NCI-H82 (cell line): ENCODE measurements at places on chromosomes 4 and X.

DNA sequence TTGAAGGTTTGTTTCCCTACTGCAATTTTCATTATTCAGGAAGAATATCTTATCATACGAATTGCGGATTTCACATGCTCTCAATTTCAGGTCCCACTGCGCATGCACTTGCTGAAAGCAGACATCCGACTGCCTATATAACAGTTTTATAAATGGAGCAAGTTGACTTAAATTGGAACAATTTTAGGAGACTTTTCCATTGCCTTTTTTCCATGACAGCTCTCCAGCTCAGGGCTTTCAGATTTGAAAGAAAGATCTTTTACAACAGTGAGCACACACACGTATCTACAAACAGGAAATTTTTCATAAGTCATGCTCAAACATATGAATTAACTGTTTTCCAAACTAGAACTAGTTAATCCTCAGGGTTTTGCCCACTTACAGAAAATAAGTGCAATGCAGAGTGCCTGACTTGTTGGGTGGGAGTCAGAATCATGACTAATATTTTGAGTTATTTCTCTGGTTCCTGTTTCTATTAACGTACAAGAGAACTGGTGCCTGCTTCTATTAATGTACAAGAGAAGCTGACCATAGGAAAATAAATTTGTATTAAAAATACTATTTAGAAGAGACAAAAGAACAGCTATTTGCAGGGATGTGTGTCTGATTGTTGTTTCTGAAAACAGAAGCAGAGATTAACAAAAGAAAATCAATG is 137.9 kb downstream of the GPC3 start:
- DNase-seq: no peak

DNA sequence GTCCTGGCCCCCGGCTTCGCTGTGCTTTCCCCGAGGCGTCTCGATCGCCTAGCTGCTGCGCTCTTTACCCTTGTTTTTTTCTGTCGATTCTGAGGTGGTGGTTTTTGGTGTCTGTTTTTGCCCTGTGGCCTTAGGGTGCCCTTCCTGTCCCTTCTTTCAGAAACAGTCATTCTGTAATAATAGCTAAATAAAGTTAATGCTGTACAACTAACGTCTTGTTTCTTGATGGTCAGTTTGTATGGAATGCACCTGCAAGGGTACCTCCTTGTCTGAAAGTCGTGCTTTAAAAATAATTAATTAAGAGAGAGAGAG is 686 bp downstream of the FIP1L1 start:
- DNase-seq: no peak

DNA sequence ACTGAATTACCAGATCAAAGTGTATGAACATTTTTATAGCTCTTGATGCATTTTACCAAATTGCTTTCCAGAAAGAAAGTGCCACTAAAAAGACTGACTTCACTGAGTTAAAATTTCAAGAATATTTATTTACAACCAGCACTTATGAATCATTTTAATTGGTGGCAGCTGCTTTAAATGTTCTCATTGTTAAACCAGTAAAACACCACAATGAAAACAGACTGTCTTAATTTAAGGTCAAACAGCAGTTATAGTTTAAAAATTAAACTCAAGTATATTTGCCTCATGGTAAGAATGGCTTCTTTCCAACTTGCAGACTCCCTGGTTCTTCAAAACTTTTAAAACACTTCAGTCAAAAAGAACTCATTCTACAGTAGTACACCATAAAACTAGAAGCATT is 36.9 kb downstream of the AMMECR1 start:
- no peak for DNase-seq

DNA sequence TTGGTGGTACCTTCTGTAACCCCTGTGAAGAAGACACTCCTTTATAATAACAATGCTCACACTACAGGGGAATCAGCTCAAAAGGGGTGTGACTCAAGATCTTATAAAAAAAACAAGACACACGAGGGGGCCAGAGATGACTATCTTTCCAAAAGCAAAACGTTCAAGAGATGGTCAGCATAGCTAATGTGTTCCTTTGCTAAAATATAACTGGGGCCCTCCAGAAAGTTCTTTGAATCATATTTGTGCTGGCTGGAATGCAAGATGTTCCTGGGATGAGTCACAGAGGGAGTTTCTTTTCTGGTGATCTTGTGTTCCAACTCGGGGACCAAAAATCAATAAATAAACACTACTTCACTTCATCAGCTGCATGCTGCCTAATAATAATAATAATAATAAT is 46.5 kb downstream of the RAI2 start:
- no peak for DNase-seq

DNA sequence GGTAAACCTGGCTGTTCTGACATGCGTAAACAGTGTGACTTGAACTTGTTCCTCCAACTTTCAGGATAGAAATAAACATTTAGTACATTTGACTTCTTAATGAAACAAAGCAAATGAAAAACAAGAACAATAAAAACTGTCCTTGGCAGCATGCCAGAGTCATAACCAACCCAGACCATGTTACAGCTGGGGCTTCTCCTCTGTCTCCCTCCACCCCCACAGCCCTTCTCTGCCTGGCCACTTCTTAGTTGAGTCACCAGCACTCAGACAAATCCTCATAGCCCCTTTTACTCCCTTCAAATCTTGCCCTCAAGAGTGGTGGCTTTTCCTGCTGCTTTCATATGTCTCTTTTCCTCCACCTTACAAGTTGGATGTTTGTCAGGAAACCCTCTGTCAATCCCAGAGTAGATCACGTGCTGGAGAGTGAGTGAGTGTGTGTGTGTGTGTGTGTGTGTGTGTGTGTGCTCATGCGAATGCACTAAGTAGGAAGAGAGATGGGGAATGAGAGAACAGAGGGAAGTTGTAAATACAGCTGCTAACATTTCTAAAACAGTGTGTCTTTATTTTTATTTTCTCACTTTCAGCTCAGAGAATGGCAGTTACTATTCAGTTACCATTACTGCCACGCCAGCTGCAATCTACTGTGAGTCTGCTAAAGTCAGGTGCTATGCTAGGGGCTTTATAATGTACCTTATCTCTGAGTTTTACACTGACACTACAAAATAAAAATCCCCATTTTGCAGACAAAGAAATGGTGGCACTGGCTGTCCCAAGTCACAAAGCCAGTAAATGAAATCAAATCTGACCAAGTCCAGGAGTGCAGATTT is 15.0 kb downstream of the SCARB2 start:
- peak; percentile 87 for DNase-seq

GRCh38 chr4:1802720-1803522 is 9.8 kb downstream of the FGFR3 start:
- no peak for DNase-seq

DNA sequence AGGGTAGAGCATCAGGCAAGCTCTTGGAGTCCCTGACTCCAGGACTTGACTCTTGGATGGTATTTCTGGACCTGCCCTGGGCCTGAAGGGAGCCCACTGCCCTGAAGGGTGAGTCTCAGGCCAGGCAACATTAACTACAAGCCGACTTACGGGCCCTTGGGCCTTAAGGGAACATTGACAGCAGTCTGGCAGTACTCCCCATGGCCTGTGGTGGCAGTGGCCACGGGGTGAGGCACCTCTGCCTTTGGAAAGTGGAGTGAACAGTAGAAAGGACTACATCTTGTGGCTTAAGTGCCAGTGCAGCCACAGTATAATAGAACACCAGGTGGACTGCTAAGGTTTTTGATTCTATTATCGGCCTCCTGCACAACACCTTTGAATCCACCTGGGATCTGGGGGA is 36.3 kb downstream of the SH3BGRL start:
- no peak for DNase-seq

- peak; percentile 84 for DNase-seq
These were observed 129.7 kb downstream of the PLS3 start for GRCh38 chrX:115690511-115691216.

DNA sequence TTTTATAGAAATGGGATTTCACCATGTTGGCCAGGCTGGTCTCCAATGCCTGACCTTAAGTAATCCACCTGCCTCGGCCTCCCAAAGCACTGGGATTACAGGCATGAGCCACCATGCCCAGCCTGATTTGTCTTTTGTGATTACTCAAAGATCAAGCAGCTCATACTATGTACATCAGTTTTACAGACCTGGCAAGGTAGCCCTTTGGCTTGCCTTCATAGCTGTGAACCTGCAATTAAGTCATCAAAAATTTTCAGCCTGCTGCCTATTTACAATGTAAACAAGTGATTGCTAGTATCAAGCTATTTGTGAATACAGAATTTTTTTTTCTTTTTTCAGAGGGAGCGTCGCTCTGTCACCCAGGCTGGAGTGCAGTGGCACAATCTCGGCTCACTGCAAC is 46.2 kb downstream of the GSX2 start:
- no peak for DNase-seq

DNA sequence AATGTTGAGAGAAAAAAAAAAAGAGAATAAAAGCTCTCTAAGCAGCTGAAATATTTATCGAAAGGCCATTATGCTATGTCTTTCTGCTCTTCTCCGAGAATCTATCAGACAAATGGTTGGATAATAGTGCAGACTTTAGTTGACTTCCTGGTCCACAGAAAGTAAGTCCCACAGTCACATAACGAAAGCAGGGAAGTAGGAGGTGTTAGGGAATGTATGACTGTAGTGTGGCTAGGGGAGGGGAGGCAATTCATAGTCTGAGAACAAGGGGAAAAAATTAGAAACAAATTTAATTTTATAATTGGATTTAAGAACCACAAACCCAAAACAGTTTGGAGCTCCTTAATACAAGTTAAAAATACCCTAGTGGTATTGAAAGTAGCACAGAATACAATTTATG is 79.7 kb upstream of the VEGFC start:
- no peak for DNase-seq

GRCh38 chr4:144656850-144657249 is 10.9 kb downstream of the HHIP start:
- DNase-seq: no peak

GRCh38 chr4:6011686-6012085 is 6.5 kb downstream of the C4orf50 start:
- DNase-seq: no peak

DNA sequence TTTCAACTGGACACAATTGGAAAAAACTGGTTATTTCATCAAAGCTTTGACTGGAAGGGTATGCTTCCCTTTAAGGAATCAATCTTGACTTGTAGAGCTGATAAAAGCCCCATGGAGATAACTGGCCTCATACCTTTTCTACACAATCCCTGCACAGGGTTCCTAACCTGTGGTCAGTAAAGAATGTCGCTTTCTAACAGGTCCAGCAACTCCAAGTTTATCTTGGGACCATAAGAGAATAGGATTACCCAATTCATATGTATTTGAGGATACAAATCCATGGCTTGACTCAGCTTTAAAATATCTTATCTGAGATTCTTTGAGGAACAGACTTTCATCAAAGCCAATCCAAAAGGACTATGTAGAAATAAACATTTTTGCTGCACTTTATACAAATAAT is 1399.8 kb upstream of the PABPC4L start:
- no peak for DNase-seq

DNA sequence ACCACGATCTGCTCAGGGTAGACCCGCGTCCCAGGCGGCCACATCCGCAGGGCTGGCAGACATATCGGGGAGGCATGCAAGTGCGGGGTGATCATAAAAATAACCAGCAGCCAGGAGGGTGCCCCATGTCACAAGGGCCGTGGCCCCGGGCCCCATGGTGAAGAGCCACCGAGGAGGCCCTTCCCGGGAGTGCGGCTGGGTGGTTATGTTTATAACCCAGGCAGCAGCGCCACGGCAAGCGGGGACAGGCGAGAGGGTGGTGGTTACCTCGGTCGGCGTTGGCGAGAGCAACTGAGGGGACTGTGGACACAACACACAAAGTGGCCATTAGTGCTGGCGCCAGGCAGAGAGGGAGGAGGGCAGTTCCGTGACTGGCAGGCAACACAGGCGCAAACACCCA is 92.7 kb upstream of the AFAP1 start:
- no peak for DNase-seq

DNA sequence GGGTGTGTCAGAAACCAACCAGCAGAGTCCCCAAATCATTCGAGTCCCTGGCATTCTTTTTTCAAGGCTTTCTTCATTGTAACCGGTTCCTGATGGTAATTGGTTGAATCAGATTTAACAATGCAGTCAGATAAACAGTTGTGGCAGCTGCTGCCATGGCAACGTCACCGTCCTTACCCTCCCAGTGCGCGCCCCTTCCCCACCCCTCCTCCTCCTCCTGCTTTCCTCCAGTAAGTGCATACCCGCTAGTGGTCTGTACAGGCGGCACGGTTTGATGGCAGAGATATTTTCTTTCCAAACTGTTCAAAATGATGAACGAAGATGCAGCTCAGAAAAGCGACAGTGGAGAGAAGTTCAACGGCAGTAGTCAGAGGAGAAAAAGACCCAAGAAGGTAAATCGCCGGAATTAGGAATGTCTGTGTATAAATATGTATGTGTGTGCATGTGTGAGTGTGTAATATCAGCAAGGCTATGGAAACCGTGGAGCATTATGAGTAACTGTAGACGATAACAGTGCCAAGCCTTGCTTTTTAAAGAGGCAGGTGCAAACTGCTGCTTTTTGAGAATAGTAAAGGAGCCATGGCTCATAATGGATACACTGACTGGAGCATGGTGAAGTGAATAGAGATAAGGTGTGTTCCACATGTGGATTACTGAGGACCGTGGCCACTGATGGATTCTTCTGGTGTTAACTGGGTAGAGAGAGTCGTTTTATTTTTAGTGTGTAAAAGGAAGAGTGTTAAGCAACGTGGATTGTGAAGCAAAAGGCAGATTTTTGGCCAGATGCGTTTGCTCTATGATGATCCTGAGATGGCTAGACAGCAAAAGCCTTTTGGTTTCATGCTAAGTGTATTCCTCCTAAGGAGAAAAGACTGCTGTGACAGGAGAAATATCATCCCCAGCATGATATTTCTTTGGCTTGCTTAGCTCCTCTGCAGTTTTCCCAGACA is at the start of gene ANK2:
Gene ANK2, plus strand, starts transcription at position 233 of the 950 bp plus-strand sequence. Its CDS starts 76 bp downstream, at position 309.
- peak; percentile 90 for DNase-seq

- DNase-seq: peak; percentile 25
These were observed 441.1 kb downstream of the KCNIP4 start for GRCh38 chr4:21507439-21507838.

DNA sequence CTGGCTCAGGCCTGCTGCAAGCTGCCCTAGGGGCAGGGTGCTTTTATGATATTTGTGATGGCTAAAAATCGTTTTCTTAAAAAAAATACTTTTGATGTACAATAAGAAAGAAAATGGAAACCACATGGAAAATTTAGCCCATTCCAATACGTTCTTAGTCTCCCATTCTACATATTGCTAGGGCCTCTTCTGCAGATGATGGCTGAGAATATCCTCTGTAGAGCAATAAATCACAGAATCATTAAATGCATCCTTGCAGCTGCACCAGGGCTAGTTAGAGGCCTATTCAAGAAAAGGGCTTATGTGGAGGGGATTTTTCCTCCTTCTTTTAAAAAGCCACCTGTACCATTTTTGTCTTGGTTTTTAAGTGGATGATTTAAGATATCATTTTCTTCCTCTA is 97.6 kb upstream of the C1GALT1C1 start:
- no peak for DNase-seq

GRCh38 chrX:54482839-54483593 is 13.0 kb downstream of the FGD1 start:
- DNase-seq: no peak

DNA sequence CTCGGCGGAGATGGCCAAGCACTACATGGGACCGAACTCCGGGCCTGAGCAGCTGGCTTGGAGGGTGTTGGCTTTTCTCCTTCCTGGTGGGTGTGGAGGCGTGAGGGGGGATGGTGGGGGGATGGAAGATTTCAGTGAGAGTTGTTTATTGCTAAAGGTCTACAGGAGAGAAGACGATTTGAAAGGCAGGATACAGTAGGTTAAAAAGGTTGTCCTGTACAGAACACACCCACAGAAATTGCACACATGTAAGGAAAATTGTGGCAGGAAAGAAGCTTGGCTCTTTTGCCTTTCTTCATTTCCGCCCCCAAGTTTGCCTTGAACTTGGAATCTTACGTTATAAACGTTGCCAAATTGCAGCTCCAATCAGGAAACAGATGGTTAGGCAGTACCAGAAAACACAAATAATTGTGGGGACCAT is 74.1 kb upstream of the STOX2 start:
- DNase-seq: no peak

- peak; percentile 61 for DNase-seq
These were observed 86.6 kb downstream of the RTL5 start for GRCh38 chrX:72045141-72045540.
